ENCODE measurements at places on chromosomes 2 and 18.
A peak's percentile ranks its signal among the peaks of the same experiment; 100 is the strongest.

GRCh38 chr2:45839508-45840251 lies 188.2 kb downstream of the PRKCE start:
- DNase-seq = no peak

DNA sequence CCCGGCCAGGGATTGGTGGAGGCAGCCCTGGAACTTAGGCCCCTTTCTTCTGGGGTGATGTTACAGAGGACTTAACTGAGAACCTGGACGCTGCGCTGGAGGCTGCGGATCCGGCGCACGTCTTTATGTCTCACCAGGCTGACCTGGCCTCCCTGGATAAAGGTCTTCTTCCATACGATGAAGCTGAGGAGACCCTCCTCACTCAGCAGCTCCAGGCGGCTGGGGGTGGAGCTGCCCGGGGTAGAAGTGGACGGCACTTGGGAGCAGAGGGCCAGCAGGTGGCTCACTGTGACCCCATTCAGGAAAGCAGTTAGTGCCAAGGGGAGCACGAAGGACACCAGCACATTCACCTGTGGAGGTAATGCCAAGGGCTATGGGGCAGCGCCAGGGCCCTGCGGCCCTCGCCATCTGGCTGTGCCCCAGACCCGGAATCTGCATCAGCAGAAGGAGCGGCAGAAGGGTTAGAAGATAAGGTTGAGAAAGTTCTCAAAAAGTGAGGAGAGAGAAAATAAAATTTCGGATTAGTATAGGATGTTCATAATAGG lies 8.0 kb downstream of the NTSR2 start:
- no peak for DNase-seq

- peak; percentile 56 for DNase-seq
Measured at GRCh38 chr2:9813312-9814128, 29.8 kb upstream of the TAF1B start.

- DNase-seq = no peak
Measured at GRCh38 chr2:28736034-28736433, 15.6 kb upstream of the PPP1CB start.

- no peak for DNase-seq
Measured at GRCh38 chr2:96139181-96139758, 968 bp upstream of the ASTL start.

- no peak for DNase-seq
Measured at GRCh38 chr18:63882333-63883141, 5.0 kb upstream of the SERPINB2 start.

DNA sequence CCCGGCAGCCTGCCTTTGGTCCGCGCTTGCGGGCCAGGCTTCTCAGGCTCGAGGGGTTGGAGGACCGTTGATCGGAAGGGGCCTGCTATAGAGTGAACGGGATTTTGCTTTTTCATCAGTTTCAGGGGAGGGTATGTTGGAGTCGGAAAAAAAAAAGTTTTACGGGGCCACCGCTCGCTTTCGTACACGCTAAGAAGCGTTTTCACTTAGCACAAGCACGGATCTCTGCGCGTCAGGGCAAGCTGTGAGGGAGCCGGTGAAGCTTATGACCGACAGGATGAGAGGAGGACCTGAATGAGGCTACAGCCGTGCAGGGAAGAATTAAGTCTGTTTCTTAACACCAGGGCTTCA lies 443 bp downstream of the CPSF3 start:
- no peak for DNase-seq

DNA sequence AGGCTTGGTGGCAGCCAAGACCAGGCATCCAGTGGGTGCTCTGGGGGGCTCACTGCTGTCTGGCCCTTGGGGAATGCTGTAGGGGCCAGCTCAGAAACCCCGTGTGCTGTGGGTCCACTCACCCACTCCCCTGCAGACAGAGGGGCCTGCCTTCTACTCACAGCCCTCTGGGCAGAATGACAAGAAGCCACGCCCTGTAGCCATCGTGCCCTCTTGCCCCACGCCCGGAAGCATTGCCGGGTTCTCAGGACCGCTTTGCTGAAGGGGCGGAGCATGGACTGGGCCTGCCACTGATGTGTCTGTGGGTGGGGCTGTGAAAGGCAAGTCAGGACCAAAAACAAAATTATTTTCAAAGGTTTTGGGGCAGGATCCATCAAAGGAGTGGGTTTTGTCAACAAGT lies 27.8 kb downstream of the GLI2 start:
- DNase-seq = no peak

DNA sequence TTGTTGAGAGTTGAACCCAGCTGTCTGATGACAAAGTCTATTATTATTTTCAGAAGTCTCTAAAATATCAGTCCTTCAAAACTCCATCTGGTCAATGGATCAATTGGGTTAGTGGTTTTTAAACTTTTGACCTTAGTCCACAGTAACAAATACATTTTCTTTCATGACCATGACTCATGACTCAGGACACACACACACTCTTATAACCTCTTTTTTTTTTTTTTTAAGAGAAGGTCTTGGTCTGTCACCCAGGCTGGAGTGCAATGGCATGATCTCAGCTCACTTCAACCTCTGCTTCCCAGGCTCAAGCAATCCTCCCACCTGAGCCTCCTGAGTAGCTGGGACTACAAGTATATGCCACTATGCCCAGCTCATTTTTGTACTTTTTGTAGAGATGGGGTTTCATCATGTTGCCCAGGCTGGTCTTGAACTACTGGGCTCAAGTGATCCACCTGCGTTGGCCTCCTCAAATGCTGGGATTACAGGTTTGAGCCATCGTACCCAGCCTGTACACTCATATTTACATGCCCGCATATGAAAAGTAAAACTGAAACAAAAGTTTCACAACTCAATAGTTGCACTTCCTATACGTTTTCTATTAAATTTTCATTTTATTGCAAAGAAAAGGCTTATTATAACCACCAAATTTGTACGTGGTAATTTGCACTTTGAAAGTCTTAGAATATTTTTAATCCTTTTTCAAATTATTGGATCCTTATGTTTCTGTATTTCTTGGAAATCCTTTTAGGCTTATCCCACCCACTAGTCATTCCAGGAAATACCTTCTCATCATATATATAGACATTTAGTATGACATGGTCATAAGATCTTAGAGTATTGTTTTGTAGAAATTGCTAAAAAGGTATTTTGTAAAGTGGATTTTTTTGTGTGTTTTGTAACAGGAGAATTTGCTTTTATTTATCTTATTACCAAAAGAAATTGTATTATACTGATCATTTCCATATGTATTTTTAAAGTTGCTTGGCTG lies 199.0 kb downstream of the LPIN1 start:
- DNase-seq = no peak

DNA sequence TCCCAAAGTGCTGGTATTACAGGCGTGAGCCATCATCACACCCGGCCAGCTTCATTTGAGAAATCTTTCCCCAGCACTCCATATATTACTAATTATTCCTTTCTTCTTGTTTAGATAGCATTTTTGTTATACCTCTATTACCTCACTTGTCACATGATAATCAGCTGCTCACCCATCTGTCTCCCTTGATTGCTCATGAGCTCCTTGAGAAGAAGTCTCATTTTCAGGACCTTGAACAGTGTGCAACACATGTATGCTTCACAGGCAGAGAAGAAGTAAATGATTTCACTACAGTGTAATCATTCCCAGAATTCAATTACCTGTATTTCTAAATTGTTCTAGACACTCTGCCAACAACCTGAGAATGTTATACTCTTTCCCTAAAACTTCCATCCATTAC lies 6.2 kb downstream of the PAIP2B start:
- DNase-seq = no peak

DNA sequence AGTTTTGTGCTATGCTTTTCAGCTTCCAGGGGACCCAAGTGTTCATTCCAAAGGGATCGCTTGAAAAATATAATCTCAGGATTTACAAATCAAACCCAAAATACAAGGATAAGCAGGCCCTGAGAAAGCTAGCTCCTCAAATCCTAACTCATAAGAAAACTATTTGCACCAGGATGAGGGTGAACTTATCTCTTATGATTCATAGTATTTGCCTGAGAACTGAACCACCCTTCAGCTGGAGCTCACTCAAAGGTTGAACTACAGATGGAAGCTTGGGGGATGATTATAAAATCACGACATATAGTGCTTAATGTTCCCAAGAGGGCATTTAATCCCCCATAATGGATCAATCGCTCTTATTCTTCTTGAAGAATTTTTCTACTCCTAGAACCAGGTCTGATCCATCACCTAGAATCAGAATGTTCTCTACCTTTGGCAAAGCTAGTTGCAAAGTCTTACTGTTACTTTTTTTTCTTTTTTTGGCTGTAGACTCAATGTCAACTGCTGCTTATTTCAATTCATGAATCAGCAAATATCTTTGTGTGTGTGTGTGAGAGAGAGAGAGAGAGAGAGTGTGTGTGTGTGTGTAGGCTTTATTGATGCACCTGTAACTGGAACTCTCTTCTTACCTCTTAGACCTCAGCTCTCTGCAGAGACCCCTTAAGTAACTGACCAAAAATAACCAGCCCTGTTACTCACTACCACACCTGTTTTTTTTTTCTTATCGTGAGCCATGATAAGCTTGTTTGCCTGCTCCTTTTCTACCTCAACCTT lies 44.8 kb downstream of the ARL4C start:
- peak; percentile 41 for DNase-seq

GRCh38 chr2:95298486-95299111 lies 1.5 kb downstream of the KCNIP3 start:
- no peak for DNase-seq

DNA sequence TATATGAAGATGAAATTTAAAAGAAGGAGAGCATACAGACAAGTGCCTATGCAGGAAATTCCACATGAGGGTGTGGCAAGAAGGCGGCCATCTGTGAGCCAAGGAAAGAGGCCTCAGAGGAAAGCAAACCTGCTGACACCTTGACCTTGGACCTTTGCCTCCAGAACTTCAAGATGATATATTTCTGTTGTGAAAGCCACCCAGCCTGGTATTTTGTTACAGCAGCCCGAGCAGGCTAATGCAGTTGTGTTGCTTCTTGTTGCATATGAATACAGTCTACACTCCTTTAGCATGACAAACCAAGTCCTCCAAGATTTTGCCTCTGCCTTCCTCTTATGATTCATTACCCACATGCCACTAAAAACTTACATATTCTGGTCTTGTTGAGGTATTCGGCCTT lies 374.8 kb upstream of the TRIB2 start:
- DNase-seq = no peak

- DNase-seq = no peak
Measured at GRCh38 chr2:177535958-177536504, 143.5 kb downstream of the AGPS start.

DNA sequence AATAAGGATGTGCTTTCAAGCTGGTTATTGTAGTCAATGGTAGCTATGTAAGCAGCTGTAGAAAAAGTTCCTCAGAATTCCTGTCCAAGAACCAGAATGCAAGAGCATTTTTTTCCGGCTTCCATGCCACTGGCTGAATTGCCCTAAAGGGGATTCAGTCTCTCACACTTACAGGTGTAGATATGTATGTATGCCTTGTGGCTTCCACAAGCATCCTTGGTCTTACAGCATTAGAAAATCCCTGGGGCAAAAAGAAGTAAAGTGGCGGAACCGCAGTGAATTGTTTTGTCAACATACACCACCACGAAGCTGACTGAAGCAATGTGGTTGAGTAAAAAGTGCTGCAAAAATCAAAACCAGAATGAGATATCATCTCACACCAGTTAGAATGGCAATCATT lies 54.6 kb downstream of the FANCL start:
- DNase-seq = no peak

DNA sequence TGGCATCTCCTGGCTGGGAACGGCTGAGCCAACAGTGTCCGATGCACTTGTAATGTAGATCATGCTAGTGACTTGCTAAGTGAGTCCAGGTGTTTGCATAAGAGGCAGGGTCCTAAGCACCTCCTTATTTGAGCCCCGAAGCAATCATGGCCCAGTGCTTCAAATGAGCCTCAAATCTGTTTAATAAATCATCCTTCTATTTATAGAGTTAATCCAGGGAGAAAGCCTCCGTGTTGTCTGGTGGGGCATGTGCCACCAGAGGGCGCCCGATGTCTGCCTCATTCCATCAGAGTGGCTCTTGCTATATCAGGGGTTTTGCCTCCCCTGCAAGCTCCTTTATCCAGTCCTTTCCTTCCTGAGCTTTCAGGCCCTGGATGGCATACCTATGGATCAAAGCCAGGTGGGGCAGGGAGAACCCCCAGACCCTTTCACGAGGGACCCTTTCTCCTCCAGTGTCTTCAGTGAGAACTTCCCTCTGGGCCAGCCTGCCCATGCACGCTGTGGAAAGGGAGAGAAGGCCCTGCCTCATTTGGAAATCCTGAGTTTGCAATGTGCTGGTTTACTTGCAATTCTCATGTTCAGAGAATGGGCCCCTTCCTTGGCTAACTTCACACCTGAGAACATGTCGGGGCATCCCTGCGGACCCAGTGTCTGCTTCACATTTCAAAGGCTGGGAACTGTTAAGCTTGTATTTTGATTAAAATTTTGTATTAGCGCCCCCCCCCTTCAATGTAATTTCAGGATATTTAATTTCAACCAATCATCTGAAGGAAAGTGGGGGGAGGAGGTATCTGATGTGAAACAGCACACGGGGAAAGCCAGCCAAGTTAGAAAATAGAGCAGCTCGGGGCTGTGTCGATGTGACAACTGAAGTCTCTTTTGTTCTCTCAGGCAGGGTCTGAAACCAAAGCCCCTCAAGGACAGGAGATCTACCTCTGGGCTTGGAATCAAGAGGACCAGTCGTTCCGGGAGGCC lies 39.7 kb downstream of the RDH14 start:
- peak; percentile 58 for DNase-seq

DNA sequence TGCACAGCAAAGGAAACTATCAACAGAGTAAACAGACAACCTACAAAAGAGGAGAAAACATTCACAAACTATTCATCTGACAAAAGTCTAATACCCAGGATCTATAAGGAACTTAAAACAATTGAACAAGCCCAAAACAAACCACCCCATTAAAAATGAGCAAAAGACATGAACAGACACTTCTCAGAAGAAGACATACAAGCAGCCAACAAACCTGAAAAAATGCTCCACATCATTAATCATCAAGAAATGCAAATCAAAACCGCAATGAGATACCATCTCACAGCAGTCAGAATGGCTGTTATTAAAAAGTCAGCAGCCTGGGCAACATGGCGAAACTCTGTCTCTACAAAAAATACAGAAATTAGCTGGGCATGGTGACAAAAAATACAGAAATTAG lies 110.2 kb upstream of the LDLRAD4 start:
- no peak for DNase-seq

DNA sequence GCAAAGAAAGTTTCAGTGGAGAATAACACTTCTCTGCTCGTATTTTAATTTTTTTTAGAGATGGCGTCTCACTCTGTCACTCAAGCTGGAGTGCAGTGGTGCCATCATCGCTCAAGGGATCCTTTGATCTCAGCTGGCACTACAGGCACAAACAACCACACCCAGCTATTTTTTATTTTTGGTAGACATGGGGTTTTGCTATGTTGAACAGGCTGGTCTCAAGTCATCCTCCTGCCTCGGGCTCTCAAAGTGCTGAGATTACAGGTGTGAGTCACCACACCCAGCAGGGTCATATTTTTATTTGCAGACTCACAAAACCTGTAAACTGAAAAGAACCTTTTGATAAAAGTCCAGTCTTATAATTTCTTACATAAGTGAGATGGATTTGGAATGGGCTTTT lies 2.6 kb downstream of the TRAK2 start:
- DNase-seq = peak; percentile 56

Measured in CD4-positive, alpha-beta T cell treated with Interleukin-6 at 100 ng/mL for 8 hours (primary cell).